ENCODE measurements at places on chromosomes 5 and 9. TPM values are rescaled to one million over a fixed set of nuclear protein-coding genes. Genes with fewer than 3 reads are reported as not detected.

- no peaks in the 10 kb centered on the region for H3K36me3 ChIP-seq
- no peaks in the 10 kb centered on the region for H3K4me1 ChIP-seq
Measured at GRCh38 chr9:123281659-123282350, 13.4 kb upstream of the STRBP start.

DNA sequence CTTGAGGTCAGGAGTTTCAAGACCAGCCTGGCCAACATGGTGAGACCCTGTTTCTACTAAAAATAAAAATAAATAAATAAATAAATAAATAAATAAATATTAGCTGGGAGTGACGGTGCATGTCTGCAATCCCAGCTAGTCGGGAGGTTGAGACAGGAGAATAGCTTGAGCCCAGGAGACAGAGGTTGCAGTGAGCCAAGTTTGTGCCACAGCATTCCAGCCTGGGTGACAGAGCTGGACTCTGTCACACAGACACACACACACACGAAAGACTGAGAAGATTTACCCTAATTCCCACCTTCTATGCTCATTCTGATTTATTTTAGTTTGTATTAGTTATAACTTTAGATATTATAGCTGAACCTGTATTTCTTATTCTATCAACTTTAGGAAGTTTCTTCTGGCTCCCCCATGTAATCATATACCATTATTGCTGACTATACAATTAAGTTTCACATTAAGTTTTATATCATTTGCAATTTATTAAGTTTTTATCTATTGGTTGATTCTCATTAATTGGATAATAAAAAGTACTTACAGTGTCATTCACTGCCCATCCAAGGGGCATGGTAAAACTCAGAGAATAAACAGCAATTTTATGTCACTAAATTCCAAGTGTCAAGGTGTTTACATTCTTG is 20.8 kb downstream of the ABHD17B start:
- no peaks in the 10 kb centered on the region for H3K36me3 ChIP-seq
- H3K4me3 ChIP-seq: no peak overlapping the region
- peaks cover 2% of the 10 kb centered on the region for H3K4me1 ChIP-seq
- no peak for DNase-seq
- no peaks in the 10 kb centered on the region for H3K27me3 ChIP-seq

- no peaks in the 10 kb centered on the region for H3K36me3 ChIP-seq
- DNase-seq: peak; percentile 84
- no peak overlapping the region for H3K4me3 ChIP-seq
Measured at GRCh38 chr5:159337016-159337955, 7.0 kb upstream of the IL12B start.

DNA sequence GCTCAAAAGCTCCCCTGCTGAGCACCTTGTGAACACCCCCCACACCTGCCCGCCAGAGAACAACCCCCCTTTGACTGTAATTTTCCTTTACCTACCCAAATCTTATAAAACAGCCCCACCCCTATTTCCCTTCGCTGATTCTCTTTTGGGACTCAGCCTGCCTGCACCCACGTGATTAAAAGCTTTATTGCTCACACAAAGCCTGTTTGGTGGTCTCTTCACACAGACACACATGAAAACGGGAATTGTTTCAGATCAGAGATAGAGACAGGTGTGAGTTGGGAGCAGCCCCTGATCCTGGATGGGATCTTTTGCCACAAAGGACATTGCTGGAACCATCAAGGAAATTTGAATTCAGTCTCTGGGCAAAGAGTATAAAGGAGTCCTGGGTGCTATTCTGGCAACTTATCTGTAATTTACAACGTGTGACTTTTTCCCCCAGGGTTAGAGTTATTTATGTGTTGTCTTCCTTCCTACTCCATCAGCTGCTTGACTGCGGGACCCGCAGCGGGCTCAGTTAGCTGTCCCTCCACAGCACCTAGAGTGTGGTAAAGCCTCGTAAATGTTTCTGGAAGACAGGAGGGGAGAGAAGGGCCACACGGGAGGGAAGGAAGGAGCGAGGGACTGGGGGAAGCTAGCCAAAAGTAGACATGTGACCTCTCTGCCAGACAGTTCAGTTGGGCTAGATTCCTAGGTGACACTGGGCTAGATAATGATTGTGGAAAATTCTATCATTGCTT is 437.0 kb downstream of the ZNF608 start:
- H3K4me3 ChIP-seq: no peak overlapping the region
- H3K4me1 ChIP-seq: no peaks in the 10 kb centered on the region
- no peak overlapping the region for H3K27ac ChIP-seq
- H3K36me3 ChIP-seq: no peaks in the 10 kb centered on the region
- no peak for DNase-seq

The TAF11L8 gene
- total RNA-seq: not detected

- no peak overlapping the region for H3K27ac ChIP-seq
- H3K4me1 ChIP-seq: no peaks in the 10 kb centered on the region
- H3K36me3 ChIP-seq: 0 out of 2 replicates have a peak, but pooled peaks cover 4% of the 10 kb centered on the region
Measured at GRCh38 chr5:149745-150485, 41.4 kb upstream of the LRRC14B start.

- no peaks in the 10 kb centered on the region for H3K36me3 ChIP-seq
- peak; percentile 77 for DNase-seq
- no peak overlapping the region for H3K27ac ChIP-seq
- H3K4me3 ChIP-seq: peak overlapping the region; percentile 21
- no peaks in the 10 kb centered on the region for H3K4me1 ChIP-seq
Measured at GRCh38 chr9:137316012-137316981, 14.2 kb upstream of the NRARP start.

- no peak overlapping the region for H3K27ac ChIP-seq
- H3K4me1 ChIP-seq: peaks cover 10% of the 10 kb centered on the region
- peak; percentile 62 for DNase-seq
- H3K4me3 ChIP-seq: no peak overlapping the region
- no peaks in the 10 kb centered on the region for H3K36me3 ChIP-seq
Measured at GRCh38 chr5:122352331-122352730, 40.3 kb downstream of the SNCAIP start.

DNA sequence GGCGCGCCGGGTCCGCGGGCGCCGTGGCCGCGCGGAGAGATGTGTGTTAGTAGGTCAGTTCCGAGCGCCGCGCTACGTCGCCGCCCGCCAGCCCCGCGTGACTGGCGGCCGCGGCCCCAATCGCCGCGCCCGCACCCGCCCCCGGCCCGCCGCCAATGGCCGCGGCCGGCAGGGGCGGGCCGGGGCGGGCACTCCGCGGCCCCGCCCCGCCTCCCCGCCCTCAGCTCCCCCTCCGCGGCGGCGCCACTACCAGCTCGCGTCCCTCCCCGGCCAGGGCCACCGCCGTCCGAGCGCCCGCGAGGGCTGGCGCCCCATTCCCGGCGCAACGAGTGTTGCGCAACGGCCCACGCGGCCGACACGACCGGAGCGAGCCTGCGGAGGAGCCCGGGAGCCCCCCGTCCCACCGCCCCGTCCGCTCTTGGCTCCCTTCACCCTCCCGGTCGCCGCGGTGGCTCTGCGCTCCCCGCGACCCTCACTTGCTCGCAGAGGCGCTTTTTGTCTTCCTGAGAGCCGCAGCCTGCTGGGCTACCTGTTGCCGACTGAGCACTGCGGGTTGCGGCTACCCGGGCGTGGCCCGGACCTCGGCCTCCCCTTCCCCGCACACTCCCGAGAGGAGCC is at the start of gene NFIL3:
Gene NFIL3, minus strand, starts transcription at position 48 of the 618 bp plus-strand sequence. CDS start 13,098 bp downstream, outside the sequence.
- no peaks in the 10 kb centered on the region for H3K27me3 ChIP-seq
- peak; percentile 95 for DNase-seq
- H3K36me3 ChIP-seq: no peaks in the 10 kb centered on the region
- peak within 1 kb of the TSS; percentile 99 for H3K4me3 ChIP-seq

The IL3 gene
- total RNA-seq: not detected

All from GM23248 (cell line).